ENCODE measurements at places on chromosomes 16 and 17.

DNA sequence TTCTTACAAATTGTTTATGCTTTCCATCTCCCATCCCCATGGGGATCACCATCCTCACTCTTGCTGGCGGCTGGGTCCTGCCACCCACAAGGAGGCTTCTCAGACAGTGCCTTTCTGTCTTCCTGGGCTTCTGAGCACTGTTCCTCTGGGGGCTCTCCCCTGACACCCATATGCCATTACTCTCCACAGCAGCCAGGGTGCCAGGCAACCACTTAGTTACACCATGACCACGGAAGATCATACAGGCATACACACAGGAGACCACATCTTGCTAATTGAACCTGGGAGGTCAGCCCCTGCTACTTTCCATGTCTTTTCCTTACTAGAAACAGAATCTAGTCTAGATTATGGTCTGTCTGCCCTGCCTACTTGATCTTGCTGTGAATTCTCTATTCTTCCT is 27.7 kb upstream of the HS3ST2 start:
- no peak for DNase-seq

- no peak for DNase-seq
Measured at GRCh38 chr17:80742581-80743180, 198.0 kb downstream of the RPTOR start.

- no peak for DNase-seq
Measured at GRCh38 chr16:85880861-85881260, 18.1 kb upstream of the IRF8 start.

DNA sequence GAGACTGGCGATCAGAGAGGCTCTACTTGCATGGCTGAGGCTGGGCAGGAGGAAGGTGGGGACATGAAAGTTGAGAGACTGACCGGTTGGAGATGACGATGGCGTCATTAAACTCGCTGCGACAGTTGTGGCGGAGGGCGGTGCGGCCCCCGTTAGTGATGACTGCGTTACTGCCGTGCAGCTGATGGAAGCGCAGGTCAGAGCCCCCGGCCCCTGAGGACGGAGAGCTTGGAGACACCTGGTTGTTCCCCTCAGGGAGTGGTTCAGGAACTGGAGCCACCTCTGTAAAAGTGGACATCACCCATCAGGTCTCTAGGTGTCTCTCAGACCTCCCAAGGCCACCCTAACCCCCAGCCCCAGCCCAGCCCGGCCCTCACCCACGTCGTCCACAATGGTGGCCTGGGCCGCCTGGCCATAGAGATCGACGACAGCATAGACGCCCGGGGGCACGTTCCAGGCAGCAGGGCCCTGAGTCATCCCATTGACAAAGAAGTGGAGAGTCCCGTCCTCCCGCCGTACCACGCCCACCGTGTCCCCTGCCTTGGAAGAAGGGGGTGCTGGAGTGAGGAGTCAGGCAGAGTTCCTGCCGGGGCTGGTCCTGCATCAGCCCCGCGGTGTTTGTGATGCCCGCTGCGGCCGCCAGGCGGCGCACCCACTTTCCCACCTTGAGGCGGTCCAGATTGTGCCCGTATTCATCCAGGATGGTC is 5.3 kb downstream of the NEURL4 start:
- no peak for DNase-seq

- DNase-seq, result no peak
Measured at GRCh38 chr16:83835586-83836566, 28.1 kb downstream of the HSBP1 start.

DNA sequence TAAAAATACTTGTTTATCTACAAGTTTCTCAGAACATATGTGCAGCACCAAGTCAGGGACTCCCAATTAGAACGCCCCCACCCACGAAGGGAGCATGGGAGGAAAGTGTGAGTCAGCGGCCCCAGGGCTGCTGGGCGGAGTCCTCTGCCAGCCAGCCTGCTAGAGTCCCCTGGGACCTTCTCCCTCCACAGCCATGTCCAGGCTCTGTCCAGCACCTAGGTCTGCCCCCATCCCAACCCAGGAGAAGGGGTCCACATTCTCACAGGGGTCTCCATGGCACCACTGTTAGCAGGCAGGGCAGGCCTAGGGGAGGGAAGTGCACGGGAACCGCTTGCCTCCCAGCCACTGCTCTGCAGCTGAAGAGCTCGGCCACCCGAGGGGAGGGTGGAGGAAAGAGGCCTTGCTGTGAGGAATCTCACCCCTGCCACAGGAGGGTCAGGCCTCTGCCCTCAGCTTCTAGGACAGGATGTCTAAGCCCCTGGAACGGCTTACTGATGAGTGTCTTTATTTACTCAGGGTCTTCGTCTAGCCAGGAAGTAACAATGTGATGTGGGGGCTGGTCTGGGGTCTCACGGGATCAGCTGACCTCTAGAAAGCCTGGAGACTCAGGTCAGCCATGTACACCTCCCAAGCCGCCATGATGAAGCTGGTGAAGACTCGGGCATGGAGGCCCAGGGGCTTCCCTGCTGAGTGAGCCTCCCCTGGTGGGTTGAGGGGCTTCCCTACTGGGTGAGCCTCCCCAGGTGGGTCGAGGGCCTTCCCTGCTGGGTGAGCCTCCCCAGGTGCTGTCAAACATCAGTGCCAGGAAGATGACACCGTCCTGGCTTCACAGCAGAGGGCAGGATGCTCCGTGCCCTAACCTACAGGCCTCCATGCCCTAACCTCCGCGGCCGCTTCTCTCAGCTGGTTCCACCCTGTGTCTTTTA is 190.3 kb downstream of the RBFOX3 start:
- DNase-seq, result no peak

DNA sequence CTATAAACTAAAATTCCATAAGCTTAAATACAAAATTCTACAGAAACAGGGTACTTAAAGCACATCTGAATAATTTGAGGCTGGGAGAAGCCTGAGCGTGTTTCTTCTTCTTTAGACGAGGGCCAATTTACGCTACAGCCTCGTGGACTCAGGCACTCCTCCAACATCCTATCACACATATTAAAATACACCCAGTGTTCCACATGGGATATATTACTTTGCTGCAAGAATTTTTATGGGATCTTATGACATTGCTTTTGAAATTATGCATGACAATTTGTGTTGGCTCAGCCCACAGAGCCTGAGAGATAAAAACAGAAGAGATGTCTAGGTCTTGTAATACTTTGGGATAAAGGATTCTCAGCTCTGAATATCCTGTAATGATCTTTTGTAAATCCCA is 3.5 kb upstream of the TANGO6 start:
- no peak for DNase-seq

DNA sequence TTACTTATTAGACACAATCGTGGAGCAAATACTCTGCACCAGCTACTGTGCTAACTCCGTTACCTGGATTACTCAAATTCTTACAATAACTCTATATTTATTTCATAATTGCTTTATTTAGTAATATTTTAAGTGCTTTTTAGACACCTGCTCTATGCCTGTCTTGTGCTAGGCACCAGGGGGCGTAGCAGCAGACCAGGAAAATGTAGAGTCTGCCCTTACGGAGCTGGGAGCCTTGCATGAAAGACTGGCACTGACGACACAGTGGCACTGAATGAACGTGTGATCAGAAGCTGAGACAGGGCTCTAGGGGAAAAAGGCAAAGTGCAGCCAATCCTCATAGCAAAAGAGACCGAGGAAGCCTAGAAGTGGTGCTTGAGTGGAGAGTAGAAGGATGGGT is 486.5 kb downstream of the CDH13 start:
- no peak for DNase-seq

GRCh38 chr16:14351647-14352046 is 278.4 kb downstream of the PARN start:
- DNase-seq, result no peak

DNA sequence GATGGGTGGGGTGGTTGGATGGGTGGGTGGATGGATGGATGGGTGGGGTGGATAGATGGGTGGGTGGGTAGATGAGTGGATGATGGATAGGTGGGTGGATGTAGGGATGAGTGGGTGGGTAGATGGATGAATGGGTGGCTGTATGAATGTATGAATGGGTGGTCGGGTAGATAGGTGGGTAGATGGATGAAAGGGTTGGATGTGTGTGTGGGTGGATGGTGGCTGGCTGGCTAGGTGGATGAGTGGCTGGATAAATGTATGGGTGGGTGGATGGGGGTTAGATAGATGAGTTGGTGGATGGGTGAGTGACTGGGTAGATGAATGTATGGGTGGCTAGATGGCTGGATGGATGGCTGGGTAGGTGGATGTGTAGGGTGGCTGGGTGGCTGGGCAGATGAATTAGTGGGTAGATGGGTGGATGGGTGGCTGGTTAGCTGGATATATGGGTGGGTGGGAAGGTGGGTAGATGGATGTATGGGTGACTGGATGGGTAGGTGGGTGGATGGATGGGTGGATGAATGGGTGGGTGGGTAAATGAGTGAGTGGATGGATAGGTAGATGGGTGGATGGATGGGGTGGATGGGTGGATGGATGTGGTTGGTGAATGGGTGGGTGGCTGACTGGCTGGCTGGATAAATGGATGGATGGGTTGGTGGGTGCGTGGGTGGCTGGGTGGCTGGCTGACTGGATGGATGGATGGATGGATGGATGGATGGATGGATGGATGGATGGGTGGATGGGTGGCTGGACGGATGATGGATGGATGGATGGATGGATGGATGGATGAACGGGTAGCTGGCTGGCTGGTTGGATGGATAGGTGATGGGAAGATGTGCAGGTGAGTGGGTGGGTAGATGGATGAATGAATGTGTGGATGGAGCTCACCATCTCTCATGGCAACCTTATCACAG is 18.9 kb upstream of the GOSR2 start:
- DNase-seq, result no peak

DNA sequence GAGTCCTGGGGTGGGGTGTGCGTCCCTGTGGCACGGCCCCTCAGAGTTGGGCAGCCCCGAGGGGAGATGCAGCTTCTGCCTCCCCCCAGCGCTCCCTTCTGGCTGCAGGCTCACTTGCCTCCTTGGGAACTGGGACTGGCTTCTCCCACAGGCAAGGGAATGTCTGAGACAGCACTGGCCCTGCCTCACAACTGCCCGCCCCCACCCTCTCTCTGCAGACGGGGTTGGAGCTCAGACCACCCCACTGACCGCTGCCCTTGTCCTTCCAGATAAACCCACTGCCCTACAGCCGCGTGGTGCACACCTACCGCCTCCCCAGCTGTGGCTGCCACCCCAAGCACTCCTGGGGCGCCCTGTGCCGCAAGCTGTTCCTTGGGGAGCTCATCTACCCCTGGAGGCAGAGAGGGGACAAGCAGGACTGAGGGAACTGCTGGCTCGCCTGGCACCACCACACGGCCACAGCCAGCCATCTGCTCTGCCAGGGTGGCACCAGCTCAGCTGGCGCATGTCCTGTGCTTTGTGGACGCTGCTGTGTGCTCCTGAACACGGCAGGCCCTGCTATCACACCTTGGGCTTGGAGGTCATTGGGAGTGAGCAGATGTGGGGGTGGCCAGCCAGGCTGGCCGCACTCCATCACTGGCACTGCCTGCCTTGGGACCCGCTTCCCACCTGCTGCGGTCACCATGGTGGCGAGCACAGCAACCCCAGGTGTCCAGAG is 7.1 kb upstream of the RAB40C start:
- DNase-seq, result no peak

DNA sequence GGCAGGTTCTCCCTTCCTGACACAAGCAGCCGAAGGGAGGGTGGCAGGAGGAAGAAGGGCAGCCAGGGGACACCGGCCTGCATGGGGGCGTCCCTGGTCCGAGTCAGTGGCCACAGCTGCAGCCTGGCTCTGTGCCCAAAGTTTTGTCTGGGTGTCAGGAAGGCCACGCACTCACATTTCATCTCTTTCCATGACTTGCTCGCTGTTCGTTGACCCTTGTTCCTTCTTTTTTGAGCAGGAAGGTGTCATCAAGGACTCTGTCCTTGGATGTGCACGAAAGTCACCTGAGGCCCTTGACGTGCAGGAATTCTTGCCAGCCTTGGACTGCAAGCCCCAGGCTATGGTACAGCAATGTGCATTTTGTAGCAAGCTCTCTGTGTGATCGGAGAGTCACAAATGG is 93.3 kb downstream of the TNFRSF13B start:
- no peak for DNase-seq

- no peak for DNase-seq
Measured at GRCh38 chr16:70749681-70750601, 51.0 kb downstream of the VAC14 start.

- DNase-seq, result no peak
Measured at GRCh38 chr16:3215601-3216262, 19.2 kb downstream of the ZNF200 start.

DNA sequence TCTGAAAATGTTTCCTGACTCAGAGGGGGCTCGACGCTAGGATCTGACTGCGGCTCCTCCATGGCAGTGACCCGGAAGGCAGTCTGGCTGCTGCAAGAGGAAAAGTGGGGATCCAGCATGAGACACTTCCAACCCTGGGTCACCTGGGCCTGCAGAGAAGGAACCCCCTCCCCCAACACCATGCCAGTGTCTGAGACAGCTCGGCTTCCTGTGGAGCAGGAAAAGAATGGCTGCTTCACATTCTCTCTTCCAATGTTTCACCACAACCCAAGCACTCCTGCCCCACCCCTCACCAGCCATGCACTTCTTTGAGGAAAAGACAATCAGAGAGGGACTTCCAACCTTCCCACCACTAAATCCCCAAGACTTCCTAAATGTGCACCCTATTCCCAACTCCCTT is 10.8 kb downstream of the TP53 start:
- DNase-seq, result no peak

- DNase-seq, result no peak
Measured at GRCh38 chr16:6286176-6286575, 1046.5 kb upstream of the RBFOX1 start.

DNA sequence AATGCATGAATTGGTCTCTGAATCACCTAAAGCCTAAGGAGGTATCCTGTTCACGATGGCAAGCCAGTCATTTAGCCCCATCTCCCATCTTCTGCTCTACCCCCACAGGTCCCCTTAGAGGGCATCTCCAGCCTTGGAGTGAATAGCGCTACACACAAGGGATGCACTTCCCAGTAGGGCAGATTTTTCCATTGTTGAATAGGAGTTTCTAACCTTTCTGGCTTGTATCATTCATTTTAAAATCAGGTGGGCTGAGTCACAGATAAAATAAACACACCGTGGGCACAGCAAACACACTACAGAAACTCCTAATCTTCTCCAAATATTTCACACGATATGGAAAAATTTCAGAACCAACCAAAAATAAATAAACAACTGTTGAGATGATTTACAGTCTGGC is 201.2 kb upstream of the NOG start:
- DNase-seq, result no peak

GRCh38 chr16:86016201-86016965 is 117.4 kb downstream of the IRF8 start:
- no peak for DNase-seq

- no peak for DNase-seq
Measured at GRCh38 chr17:70677783-70678647, 508.7 kb downstream of the KCNJ2 start.

- DNase-seq, result no peak
Measured at GRCh38 chr17:62657690-62658089, 30.2 kb downstream of the MRC2 start.
